RPMI7951 (cell line): ENCODE measurements at places on chromosomes 5 and 9.
A peak's percentile ranks its signal among the peaks of the same experiment; 100 is the strongest.

- no peak for DNase-seq
Measured at GRCh38 chr5:79499640-79500273, 14.2 kb downstream of the HOMER1 start.

GRCh38 chr5:122730037-122730436 is 44.8 kb upstream of the SNX2 start:
- DNase-seq = no peak

- no peak for DNase-seq
Measured at GRCh38 chr5:106874531-106874930, 796.2 kb downstream of the EFNA5 start.

- peak; percentile 35 for DNase-seq
Measured at GRCh38 chr5:175460126-175460525, 16.1 kb upstream of the DRD1 start.

GRCh38 chr5:147643142-147643541 is 133.3 kb upstream of the DPYSL3 start:
- DNase-seq = no peak

GRCh38 chr5:117769877-117770276 is 1195.3 kb upstream of the SEMA6A start:
- DNase-seq = no peak

- no peak for DNase-seq
Measured at GRCh38 chr5:111772456-111773122, 15.6 kb upstream of the NREP start.

- no peak for DNase-seq
Measured at GRCh38 chr5:143618141-143618540, 193.8 kb upstream of the HMHB1 start.

- peak; percentile 60 for DNase-seq
Measured at GRCh38 chr9:127803507-127804352, 1.0 kb downstream of the FPGS start.

DNA sequence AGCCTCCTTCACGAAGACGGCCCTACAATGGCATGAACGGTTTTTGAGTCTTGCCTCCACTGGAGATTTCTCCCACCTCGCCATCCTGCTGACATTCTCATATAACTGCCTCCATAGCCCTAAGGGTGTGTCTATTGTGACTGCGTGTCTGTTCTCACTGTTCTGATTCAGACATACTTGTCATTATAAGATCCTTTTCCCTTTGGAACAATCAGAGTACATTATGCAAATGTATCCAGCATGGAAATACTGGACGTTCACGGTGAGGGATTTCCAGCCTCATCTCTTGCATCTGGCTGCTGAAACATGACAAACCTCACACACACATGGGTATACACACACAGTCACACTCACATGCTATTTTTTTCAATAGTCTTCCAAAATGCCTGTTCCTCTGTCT is 402.1 kb downstream of the DIRAS2 start:
- DNase-seq = no peak

DNA sequence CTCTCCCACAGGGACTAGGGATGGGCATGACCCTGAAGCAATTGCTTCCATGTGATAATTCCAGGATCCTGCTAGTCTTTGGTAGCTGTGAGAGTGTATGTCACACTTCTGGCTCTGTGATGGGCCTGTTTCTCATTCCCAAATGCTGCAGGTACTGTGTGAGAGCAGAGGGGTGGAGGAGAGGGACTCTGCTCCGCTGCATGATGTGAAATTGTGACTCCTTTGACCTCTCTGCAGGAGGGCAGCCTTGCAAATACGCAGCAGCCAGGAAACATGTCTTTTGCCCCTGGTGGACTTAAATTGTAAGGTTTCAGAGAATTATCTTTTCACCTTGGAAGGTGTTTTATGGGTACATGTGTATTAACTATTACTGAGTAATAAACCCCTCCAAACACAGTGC is 61.6 kb downstream of the SFXN1 start:
- no peak for DNase-seq

DNA sequence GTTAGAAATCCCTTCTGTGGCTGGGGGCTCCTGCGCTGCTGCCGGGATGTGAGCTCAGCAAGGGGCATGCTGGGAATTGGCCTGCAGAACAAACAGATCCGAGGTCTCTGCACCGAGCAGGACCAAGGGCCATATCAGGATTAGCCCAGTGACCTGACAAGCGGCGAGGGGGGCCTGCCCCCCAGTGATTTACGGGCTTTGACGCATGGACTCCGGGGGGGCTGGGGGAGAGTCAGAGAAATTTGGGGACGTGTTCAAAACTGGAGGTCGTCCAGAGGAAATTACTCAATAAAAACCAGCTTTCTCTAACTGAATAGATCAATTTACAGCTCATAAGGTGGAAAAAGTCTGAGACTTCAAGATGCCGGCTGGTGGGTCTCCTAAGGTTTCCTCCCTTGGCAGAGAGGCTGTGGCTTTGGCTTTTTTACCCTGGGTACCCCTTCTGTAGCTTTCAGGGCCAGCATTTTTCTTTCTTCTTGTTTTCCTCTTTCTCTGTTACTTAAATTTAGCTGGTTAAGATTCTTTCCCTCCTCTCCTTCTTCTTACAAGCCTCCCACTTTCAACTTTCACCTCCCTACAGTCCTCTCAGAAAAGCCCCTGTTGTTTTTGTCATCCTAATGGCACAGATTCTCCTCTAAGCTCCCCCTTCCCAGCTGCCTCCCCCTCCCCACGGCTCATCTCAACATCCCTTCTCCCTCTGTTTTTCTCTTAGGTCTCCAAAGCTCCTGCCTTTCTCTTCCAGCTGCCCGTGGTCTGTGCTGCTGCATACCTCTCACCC is 551.0 kb downstream of the CCDC171 start:
- no peak for DNase-seq
